ENCODE measurements at places on chromosomes 7 and 10. TPM values are rescaled to one million over a fixed set of nuclear protein-coding genes. Genes with fewer than 3 reads are reported as not detected.

GRCh38 chr10:95423164-95424005 lies 132.6 kb upstream of the PDLIM1 start:
- DNase-seq, result no peak

DNA sequence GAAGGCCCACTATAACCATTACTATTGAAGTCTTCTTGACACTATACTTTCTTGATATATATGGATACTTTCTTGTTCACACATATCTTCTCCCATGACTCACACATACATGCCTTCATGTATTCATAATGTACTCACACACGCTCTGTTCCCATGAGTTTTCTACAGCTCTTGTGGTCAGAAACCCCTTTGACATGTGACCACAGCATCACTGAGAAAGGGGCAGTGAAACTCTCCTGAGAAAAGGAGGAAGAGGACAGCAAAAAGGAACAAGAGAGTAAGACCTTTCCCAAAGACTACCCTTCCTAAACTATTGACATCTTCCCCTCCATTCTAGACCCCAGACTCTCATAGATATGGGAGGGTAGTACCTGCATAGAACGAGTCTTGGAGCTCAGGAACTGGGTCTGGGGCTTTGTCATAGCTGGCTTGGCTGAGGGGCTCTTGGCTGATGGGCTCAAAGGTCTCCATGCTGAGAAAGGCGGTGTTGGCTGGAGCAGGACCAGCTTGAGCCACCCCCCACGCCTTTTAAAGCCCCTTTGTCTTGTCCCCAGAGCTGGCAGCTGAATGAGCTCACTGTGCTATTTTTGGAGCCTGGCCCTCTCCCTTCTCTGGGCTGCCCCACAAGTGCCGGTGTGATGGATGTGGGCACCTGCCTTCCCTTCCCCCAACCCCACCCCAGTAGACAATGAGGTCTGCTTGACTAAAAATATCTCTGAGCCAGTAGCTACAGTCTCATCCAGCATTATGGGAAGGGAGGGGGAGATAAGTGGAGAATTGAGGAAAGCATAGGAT lies 5.1 kb downstream of the SYNPO2L start:
- DNase-seq, result peak; percentile 65

- DNase-seq, result no peak
These were observed 52.2 kb downstream of the CUBN start for GRCh38 chr10:17077346-17077781.

DNA sequence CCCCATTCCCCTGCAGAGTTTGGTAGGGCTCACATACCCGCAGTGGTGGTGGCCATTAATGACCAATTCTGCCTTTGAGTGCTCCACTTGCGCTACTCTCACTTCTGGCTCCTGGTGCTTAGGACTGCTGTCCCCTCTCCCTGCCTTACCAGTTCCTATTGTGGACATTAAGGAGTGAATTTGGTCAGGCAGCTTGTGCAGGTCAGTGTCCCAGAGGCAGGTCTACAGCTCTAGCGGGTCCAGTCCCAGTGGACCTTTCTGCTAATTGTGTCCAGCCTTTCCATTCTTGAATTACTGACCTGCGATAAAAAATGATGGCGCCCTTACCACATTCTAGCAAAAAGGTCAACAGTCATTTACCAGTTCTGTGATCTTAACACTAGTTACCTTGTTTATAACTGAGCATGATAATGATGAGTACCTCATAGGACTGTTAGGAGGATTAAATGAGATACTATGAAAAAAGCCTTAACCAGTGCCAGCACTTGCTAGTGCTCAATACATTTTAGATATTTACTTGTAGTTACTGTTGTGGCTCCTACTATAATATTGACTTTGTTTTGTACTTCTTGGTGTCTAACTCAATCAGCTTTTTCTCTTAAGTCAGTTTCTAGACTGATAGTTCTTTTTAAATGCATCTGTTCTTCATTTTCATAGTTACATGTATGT lies 14.1 kb downstream of the ST7 start:
- no peak for DNase-seq

- no peak for DNase-seq
These were observed 6.2 kb downstream of the VWA2 start for GRCh38 chr10:114245121-114245791.

DNA sequence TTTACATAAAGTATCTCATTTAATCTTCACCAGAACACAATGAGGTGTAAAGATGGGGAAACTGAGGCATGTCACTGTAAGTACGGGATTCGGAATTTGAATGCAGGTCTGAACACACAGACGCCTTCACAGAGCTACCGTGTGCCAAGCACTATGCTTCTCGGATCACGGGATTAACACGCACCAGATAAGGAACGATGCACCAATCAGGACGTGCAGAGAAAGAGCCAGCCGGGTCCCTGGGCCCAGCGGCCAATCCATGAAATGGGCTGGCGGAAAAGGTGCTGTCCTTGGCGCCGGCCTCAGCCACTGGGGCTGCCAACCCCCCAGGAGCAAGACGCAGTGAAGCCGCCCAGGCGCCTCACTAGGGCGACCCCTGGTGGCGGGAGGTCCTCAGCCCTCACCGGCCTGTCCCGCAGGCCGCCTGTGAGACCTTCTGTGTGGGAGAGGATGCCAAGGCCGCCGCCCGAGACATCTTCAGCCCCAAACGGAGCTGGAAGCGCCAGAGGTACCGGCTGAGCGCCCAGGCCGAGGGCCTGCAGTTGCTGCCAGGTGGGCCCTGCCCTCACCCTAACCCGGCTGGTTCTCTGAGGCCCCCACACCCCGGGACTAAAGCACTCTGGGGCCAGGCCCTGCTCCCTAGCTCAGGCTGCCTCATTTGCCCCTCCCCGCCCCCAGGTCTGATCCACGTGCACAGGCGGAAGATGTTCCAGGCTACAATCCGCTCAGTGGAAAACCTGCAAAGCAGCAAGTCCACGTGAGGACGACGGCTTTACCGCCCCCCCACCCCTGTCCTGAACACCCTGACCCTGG lies 15.6 kb downstream of the ATG9B start:
- DNase-seq, result no peak

The TCERG1L gene
- not detected for polyA plus RNA-seq

The HABP2 gene
- polyA plus RNA-seq, result not detected

Data from AG04450 (cell line).